ENCODE measurements at places on chromosomes 5 and 9. TPM values are rescaled to one million over a fixed set of nuclear protein-coding genes. Genes with fewer than 3 reads are reported as not detected.

Gene CFAP90
- not detected for total RNA-seq

Gene IL9
- total RNA-seq = not detected

Gene PPP1R2B
- total RNA-seq = 0.09 TPM

Gene BTNL9
- not detected for total RNA-seq

Gene TTC16
- total RNA-seq = 0.14 TPM

All from smooth muscle cell of bladder (primary cell).